NCI-H774 (cell line): ENCODE measurements at places on chromosomes 5 and 9.

- no peak for DNase-seq
These were observed 534.3 kb upstream of the ST8SIA4 start for GRCh38 chr5:101437351-101437750.

DNA sequence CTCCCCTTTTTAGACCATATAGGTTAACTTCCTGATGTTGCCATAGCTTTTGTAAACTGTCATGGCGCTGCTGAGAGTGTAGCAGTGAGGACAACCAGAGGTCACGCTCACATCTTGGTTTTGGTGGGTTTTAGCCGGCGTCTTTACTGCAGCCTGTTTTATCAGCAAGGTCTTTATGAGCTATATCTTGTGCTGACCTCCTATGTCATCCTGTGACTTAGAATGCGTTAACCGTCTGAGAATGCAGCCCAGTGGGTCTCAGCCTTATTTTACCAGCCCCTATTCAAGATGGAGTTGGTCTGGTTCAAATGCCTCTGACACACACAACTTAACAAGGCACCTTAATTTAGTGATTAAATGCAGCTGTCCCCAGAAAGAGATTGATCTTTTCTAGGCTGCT lies 23.9 kb upstream of the KDM4C start:
- DNase-seq, result no peak

- DNase-seq, result no peak
These were observed 2.8 kb upstream of the STOML2 start for GRCh38 chr9:35105571-35106342.

GRCh38 chr5:59506285-59506877 lies 387.1 kb downstream of the PDE4D start:
- peak; percentile 20 for DNase-seq

- no peak for DNase-seq
These were observed 15.2 kb downstream of the ZBTB5 start for GRCh38 chr9:37449862-37450632.

- no peak for DNase-seq
These were observed 3.7 kb downstream of the C9 start for GRCh38 chr5:39360471-39361111.
